Erythroblast (primary cell): ENCODE measurements at places on chromosomes 12 and 14.

- DNase-seq = no peak
Observed at GRCh38 chr14:58617619-58618018, 20.1 kb upstream of the DACT1 start.

- no peak for DNase-seq
Observed at GRCh38 chr14:70858641-70859040, 48.6 kb upstream of the PCNX1 start.

DNA sequence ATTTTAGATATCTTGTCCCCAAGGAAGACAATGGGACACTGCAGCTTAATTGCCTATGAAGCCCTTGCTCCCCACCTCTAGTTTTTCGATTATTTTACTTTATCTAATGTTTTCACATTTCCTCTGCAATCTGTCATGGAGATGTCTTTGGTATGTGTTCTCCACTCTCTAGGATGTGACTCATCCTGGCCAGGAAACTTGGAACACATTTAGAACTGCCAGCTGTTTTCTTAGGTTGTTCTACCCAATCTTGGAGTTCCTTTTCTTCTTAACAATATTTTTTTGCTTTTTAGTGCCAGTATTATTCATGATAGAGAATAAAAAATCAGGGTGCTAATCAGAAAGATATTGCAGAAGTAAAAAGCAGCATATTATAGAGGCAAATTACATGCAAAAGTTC, 101.7 kb upstream of the CLEC14A start:
- DNase-seq = no peak

- DNase-seq = no peak
Observed at GRCh38 chr12:122989225-122989839, 8.9 kb downstream of the ARL6IP4 start.
